ENCODE measurements at places on chromosomes 11 and 22. TPM values are rescaled to one million over a fixed set of nuclear protein-coding genes. Genes with fewer than 3 reads are reported as not detected.

GRCh38 chr11:94330789-94331188 is 26.4 kb downstream of the IZUMO1R start:
- H3K4me3 ChIP-seq, result no peak overlapping the region
- H3K27ac ChIP-seq, result no peak overlapping the region
- no peaks in the 10 kb centered on the region for H3K27me3 ChIP-seq
- H3K4me1 ChIP-seq, result no peaks in the 10 kb centered on the region

DNA sequence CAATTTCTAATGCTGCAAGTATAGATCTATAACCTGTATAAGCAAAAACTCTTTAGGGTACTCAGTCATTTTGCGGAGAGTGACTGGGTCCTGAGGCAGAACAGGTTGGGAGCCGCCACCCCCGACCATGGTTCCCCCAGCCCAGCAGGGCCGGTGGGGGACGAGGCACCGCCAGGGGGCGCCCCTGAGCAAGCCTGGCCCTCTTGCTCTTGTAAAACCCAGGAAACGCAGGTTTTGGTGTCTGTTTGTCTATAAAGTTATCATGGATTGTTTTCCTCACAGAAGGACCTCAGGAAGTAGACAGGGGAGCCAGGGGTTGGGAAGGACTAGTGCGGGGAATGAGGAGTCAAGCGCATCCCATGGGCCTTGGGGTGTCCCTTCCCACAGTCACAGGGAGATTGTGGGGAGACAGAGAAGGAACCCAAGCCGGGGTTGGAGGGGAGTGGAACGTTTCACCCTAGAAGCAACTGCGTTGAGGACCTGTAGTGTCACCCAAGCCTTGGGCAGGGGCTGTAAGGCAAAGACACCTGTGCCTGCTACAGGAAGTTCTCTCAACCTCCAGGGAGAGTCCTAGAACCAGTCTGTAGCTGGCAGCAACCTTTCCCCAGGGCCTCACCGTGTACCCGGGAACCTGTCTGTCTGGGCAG is 26.4 kb downstream of the KCTD17 start:
- no peaks in the 10 kb centered on the region for H3K36me3 ChIP-seq
- peak; percentile 86 for DNase-seq
- no peak overlapping the region for H3K4me3 ChIP-seq
- H3K27me3 ChIP-seq, result no peaks in the 10 kb centered on the region
- H3K27ac ChIP-seq, result peak overlapping the region; percentile 97

DNA sequence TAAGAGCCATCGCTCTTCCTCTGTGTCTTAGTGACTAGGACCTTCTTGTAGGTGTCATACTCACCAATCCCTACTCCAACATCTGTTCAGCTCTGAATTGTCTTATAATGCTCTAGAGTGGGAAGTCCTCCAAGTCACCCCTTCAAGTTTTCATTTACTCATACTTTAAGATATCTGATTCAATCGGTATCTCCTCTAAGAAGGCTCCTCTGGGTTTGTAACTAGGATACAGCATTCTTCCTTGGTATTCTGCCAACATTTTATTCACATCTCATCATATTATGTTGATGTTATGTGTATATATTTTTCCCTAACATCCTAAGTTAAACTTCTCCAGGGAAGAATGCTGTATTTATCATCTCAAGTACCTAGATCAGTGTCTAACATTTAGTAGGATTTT is 662.1 kb downstream of the NTM start:
- no peak overlapping the region for H3K4me3 ChIP-seq
- H3K27me3 ChIP-seq, result no peaks in the 10 kb centered on the region
- no peak overlapping the region for H3K27ac ChIP-seq
- H3K36me3 ChIP-seq, result no peaks in the 10 kb centered on the region
- DNase-seq, result no peak

- peak overlapping the region; percentile 83 for H3K27ac ChIP-seq
- DNase-seq, result no peak
- H3K27me3 ChIP-seq, result no peaks in the 10 kb centered on the region
- peak overlapping the region; percentile 98 for H3K4me3 ChIP-seq
- peaks cover 53% of the 10 kb centered on the region for H3K4me1 ChIP-seq
Observed at GRCh38 chr11:78140392-78141077, 1.1 kb upstream of the ALG8 start.

DNA sequence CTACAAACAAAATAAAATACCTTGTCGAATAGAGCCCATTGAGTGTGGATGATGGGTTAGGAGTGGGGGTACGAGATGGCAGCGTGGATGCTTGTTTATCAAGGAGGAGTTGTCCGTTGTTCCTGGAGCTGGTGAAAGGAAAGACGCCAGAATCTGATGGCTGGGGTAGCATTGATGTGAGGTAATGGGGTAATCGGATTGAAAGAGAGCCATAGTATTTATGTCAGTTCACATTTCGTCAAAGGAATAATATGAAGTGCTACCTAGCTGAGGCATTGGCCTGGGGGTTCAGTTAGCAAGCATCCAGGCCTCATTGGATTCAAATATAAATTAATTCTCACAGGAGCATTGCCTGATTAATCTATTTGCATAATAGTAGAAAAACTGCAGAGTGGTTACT is 16.9 kb upstream of the DBX1 start:
- no peak overlapping the region for H3K4me3 ChIP-seq
- H3K27me3 ChIP-seq, result peaks cover 20% of the 10 kb centered on the region
- H3K4me1 ChIP-seq, result no peaks in the 10 kb centered on the region

Gene NLRP6
- total RNA-seq, result 6.5 TPM

GRCh38 chr11:45884596-45885185 is 760 bp upstream of the MAPK8IP1 start:
- peak overlapping the region; percentile 65 for H3K4me3 ChIP-seq
- no peaks in the 10 kb centered on the region for H3K36me3 ChIP-seq
- DNase-seq, result no peak
- H3K27ac ChIP-seq, result no peak overlapping the region
- no peaks in the 10 kb centered on the region for H3K27me3 ChIP-seq

DNA sequence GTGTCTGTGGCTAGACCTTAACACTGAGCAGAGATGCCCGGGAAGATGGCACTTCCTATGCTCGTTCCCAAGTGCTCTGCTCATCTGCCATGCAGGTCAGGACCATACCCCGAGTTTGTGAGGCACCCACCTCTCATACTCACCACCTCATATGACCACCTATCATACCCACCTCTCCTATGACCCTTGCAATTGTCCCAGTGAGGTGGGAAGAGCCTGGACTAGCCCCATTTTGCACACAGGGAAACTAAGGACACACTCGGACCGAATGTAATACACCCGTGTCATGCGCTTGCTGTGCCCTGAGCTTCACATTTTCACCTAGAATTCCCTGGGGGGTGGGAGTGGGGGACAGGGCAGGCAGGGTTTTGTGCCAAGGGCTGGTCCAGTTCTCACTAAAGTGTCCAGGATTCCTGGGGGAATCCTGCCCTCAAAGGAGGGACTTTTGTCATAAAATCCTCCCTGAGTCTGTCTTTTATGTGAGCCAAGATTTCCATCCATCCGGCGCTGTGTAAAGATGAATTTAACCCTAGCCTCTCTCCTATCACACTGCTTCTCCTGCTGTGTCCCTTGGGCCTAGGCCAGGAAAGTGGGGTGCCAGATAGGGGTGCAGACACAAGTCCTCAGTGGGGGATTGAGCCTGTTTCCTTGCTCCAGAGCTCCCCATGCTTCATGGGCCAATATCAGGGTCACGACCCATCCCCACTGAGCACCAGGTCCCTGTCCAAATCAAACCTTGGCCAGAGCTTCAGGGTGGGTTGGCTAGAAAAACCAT is 20.0 kb downstream of the TPBGL start:
- peaks cover 36% of the 10 kb centered on the region for H3K4me1 ChIP-seq
- no peak for DNase-seq
- no peaks in the 10 kb centered on the region for H3K36me3 ChIP-seq
- peaks cover 10% of the 10 kb centered on the region for H3K27me3 ChIP-seq
- H3K27ac ChIP-seq, result peak overlapping the region; percentile 76

Gene UBE4A
- 49.1 TPM for total RNA-seq

Gene TIMP3
- total RNA-seq, result not detected

DNA sequence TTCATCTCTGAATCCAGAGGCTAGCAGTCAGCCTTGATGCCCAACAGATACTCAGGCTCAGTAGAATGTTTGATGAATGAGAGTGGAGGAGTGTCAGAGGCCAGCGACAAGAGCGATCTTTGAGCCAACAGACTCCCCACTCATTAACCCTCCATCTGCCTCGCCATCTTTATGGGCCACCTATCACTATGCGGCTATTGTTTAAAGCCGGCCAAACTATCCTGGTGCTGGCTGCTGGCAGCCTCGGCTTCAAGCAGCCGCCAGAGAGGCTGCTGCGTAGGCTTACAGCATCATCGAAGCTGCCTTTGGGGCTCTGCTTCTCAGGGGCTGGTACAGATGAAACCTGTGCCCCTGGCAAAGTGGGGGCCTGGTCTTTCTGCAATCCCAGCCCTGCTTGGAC is 525.6 kb downstream of the INSC start:
- no peaks in the 10 kb centered on the region for H3K36me3 ChIP-seq
- H3K27me3 ChIP-seq, result no peaks in the 10 kb centered on the region
- H3K4me3 ChIP-seq, result no peak overlapping the region
- no peaks in the 10 kb centered on the region for H3K4me1 ChIP-seq

- H3K4me1 ChIP-seq, result peaks cover 10% of the 10 kb centered on the region
- H3K4me3 ChIP-seq, result no peak overlapping the region
- peaks cover 7% of the 10 kb centered on the region for H3K36me3 ChIP-seq
Observed at GRCh38 chr22:30004101-30004500, 76.2 kb upstream of the HORMAD2 start.

DNA sequence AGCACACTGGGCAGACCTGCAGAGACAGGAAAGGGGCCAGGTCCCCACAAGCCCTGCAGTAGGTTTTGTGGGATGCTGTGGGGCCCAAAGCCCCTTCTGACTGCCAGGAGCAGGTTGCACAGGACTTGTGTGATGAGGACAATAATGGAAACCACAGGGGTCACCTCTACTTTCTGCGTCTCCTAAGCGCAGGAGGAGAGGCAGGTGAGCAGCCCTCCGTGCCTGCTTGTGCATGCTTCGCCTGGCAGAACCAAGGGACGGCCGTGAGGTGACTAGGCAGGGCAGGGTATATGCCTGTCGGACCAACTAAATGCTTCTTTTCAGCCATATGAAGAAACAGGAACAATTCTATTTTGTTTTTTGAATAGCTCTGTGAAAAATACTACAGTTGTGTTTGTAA is 77.9 kb upstream of the PITPNB start:
- no peaks in the 10 kb centered on the region for H3K36me3 ChIP-seq
- no peaks in the 10 kb centered on the region for H3K4me1 ChIP-seq
- H3K27ac ChIP-seq, result no peak overlapping the region
- H3K4me3 ChIP-seq, result no peak overlapping the region

- peak; percentile 83 for DNase-seq
- peaks cover 18% of the 10 kb centered on the region for H3K36me3 ChIP-seq
- H3K4me1 ChIP-seq, result peaks cover 57% of the 10 kb centered on the region
Observed at GRCh38 chr22:39661842-39662685, 91.5 kb downstream of the CACNA1I start.

GRCh38 chr11:43845816-43846215 is 34.8 kb upstream of the ALKBH3 start:
- DNase-seq, result no peak
- H3K4me1 ChIP-seq, result peaks cover 6% of the 10 kb centered on the region
- H3K4me3 ChIP-seq, result no peak overlapping the region
- no peaks in the 10 kb centered on the region for H3K27me3 ChIP-seq
- H3K36me3 ChIP-seq, result no peaks in the 10 kb centered on the region
- H3K27ac ChIP-seq, result no peak overlapping the region

- H3K27me3 ChIP-seq, result no peaks in the 10 kb centered on the region
- DNase-seq, result no peak
- H3K27ac ChIP-seq, result no peak overlapping the region
- H3K36me3 ChIP-seq, result no peaks in the 10 kb centered on the region
- H3K4me1 ChIP-seq, result no peaks in the 10 kb centered on the region
- H3K4me3 ChIP-seq, result no peak overlapping the region
Observed at GRCh38 chr11:115462004-115462541, 42.1 kb downstream of the CADM1 start.

DNA sequence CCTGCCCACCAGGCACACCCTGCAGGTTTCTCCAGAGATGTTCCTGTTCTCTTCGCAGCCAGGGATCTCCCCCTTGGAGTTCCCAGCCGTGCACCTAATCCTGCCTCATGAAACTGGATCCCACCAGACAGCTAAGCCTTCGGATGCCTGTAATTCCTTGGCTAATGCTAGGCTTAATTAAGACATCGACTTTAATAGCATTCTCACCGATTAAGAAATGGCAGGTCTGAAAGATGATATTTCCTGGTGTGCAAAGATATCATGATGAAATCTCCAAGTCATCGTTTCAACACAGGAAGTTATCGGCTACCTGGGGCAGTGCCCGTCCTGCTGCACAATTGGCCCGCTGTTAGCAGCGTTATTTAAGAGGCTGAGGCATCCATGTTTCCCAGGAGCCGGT is 41.5 kb upstream of the CCND1 start:
- H3K4me1 ChIP-seq, result no peaks in the 10 kb centered on the region
- H3K4me3 ChIP-seq, result no peak overlapping the region
- H3K27ac ChIP-seq, result no peak overlapping the region
- no peak for DNase-seq
- H3K36me3 ChIP-seq, result no peaks in the 10 kb centered on the region

GRCh38 chr11:118933486-118933885 is 7.8 kb upstream of the BCL9L start:
- no peaks in the 10 kb centered on the region for H3K36me3 ChIP-seq
- peaks cover 26% of the 10 kb centered on the region for H3K4me1 ChIP-seq
- no peak for DNase-seq
- H3K4me3 ChIP-seq, result no peak overlapping the region
